ENCODE measurements at places on chromosomes 5 and 9. TPM values are rescaled to one million over a fixed set of nuclear protein-coding genes. Genes with fewer than 3 reads are reported as not detected.

HMCN2 gene
- total RNA-seq: 0.05 TPM

LAMC3 gene
- 16.4 TPM for total RNA-seq

LCN1 gene
- total RNA-seq: not detected

RNF208 gene
- 11.5 TPM for total RNA-seq

PDZD2 gene
- total RNA-seq: 0.10 TPM

FAM153A gene
- not detected for total RNA-seq

RLN2 gene
- not detected for total RNA-seq

MAMDC2 gene
- 1.5 TPM for total RNA-seq

FOXD4L4 gene
- total RNA-seq: 0.10 TPM

GRIA1 gene
- total RNA-seq: not detected

SPATA9 gene
- 0.15 TPM for total RNA-seq

FRRS1L gene
- total RNA-seq: 2.3 TPM

LVRN gene
- 0.08 TPM for total RNA-seq

THOC3 gene
- 70.8 TPM for total RNA-seq

KIF4B gene
- total RNA-seq: 0.10 TPM

FAM81B gene
- total RNA-seq: not detected

ANKRA2 gene
- total RNA-seq: 6.7 TPM
